ENCODE measurements at places on chromosomes 2 and 18.

DNA sequence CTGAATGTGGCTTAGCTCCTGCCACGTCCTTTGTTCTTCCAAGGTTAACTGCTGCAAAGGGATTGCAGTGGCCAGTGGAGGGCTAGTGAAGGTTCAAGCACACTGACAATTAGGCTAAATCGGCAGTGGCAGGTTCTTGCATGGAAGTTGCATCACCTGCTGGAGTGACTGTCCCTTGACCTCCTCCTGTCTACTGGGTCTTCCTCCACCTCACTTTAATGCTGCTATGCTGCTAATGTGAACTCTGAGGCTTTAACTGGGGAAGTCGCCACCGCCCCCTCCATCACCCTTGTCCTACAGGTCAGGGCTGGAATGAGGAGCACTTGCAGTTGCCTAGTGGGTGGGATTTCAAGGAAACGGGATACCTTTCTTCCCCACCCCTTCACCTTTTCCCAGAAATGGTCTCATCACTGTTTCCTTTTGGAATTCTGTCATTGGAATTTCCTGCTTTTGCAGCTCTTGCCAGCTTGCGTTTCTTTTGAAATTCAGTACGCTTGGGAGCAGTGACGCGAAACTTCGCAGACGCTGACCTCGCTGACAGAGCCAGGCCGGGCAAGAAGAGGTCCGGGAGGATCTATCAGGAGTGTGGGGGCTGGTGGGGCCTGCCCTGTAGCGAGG, 150.3 kb downstream of the SH3RF3 start:
- DNase-seq = no peak

DNA sequence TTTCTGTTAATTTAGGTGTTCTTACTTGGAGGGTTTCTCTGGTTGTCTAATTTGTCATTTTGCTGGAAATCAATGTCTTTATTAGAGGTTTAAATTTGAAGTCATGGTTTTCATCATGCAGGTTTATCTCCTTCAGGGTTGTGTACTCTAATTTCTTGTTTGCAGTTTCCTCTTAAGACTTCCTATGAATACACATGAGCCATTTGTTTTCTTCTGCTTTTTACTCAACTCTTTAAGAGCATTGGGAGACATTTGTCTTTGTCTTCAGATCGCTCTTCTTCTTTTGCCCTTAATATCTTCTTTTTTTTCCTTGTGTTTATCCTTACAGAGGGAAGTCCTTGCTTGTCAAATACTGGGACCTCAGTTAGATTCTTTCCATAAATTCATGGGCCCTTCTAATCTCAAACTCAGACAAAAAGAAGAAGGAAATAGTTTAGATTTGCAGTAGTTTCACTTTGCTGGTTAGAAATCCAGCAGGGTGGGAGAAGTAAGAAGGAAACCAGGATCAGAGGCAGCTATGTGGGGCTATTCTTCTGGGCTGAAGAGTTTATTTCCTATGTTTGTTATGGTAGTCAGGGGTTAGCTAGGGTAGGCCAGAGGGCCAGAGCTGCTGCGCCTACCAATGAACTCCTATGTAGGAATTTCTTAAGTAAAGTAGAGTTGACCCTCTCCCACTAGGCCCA, 176.6 kb downstream of the DYSF start:
- DNase-seq = no peak

DNA sequence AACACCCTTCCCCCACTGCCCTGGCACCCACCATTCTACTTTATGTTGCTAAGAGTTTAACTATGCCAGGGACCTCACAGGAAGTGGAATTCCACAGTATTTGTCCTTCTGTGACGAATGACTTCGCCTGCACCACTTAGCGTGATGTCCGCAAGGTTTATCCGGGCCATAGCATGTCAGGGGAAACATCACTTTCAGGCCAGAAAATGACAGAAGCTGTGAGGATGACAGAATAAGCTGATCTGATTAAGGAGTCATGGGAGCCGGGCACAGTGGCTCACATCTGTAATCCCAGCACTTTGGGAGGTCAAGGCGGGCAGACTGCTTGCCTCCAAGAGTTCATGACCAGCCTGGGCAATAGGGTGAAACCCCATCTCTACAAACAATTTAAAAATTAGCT, 248.8 kb downstream of the EIPR1 start:
- no peak for DNase-seq

DNA sequence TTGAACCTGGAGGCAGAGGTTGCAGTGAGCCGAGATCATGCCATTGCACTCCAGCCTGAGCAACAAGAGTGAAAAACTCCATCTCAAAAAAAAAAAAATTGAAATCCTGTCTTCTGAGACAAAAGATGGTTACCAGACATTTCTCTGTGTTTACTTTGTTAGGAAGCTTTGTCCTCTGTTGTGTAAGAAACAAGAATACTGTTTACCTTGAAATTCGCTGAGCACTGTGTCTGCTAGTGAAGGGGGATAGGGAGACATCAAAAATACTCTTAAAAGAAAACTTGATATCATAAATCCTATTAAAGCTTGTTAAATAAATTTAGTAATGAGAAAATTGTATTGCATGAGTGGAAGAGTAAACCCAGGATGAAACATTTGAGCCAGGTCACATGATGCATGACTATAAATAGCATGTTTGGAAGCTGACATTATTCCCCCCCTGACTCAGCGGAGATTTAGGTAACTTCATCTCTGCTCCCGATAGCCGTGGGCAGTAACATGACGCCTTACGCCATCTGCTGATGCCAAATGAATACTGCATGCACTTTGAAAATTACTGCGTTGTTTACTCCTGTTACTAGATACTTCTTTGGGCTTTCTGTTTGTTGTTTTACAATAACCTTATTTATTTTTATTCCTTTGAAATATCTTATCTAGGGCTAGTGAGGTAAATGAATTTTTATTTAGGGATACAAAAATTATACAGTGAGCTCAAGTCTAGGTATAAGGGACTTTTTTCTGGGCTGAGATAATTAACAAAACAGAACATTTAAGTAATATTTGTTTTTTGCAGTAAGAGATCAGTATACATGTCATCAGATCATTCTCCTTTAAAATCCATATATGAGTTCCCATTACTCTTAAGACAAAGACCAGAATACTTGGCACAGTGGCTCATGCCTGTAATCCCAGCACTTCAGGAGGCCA, 134.9 kb downstream of the MAP3K20 start:
- DNase-seq = peak; percentile 69

DNA sequence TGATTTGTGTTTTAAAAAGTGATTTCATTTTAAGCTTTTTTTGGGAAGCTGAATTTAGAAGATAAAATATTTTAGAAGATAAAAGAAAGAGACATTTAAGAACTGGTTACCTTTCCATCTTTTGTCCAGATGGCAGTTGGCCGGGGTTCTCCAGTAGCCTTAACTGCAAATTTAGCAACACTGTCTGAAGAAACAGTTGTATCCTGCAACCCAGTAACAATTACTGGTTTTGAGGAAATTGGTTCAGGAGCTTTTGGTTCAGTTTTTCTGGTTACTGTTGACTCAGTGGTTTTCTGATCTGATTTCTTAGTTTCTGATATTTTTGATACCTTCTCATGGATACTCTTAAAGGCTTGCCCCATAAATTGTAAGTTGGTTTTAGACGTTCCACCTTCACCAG, 49.9 kb downstream of the PLEKHA3 start:
- DNase-seq = no peak
